ENCODE measurements at places on chromosomes 5 and 9.

DNA sequence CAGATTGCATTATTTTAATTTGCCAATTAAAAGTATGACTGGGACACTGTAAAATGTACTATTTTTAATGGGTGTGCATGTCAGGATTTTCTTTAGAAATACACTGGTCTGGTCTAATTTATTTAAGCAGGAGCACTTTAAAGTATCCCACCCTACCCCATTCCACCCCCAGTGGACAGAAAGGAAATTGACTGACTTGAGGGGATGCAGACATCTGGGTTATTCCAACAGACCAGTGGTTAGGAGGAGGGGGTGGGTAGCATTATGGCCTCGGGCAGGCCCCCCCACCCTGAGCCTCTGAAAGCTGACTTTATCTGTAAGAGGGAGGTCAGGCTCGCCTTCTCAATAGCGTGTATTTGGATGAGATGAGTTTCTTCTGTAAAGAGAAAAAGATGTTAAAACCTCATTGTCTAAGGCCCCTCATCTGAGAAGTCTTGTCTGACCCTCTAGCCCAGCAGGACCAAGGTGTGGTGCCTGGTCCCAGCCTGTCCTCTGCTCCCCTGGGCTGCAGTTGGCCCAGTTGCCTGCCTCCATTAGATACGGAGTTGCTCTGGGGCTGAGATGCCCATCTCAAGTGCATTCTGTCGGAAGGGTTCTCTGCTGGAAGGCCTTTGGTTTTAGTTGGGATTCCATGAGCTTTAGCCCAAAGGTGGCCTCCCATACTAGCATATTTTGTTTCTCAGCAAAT lies 4.4 kb downstream of the HNRNPAB start:
- no peak for DNase-seq

DNA sequence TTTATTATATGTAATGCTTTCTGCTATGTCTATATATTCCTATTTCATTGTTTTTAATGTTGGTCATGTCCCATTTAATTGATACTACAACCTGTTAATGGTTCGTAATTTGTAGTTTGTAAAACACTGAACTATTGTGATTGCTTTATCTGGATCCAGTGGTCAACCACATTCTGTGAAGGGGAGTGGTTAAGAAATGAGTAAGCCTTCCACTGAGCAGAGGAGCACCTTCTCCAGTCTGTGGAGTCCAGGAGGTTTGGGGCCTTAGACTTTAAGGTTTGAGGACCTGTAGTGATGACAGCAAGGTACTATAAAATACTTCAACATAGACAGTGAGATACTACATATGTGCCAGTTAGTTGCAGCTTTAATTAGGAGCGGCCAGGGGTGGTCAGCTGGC lies 67.7 kb upstream of the RAD23B start:
- DNase-seq = no peak

DNA sequence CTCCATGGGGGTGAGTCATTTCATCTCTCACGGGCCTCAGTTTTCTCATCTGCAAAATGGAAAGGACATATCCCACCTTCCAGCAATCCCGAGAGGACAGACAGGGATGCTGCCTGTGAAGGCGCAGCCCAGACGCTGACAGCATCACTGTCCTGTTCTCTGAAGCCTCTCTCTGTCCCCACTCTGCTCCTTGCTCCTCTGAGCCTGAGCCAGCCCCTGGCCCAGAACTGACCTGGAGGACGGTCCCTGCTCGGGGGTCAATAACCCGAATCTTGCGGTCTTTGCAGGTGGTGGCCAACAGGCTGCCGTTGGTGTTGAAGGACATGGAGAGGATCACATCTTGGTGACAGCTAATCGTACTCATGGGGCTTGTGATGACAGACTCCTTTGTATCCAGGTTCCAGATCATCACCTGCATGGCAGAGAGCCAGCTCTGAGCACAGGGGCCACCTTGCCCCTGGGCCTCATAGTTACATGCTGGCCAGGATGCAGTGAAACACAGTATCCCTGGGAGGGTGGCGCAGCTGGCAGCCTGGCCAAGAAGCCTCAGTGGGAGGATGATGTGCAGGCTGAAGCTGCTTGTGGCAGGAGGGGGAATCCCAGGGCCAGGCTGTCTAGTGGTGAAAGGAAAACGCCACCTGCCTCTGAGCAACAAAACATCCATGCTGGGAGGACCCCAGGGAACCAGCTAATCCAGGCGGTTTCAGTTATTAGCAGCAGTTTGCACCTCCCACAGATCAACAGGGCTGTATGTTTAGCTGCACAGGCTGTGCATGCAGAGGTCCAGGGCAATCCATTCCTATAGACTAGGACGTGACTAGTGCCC lies 14.0 kb upstream of the TRIM14 start:
- DNase-seq = no peak

DNA sequence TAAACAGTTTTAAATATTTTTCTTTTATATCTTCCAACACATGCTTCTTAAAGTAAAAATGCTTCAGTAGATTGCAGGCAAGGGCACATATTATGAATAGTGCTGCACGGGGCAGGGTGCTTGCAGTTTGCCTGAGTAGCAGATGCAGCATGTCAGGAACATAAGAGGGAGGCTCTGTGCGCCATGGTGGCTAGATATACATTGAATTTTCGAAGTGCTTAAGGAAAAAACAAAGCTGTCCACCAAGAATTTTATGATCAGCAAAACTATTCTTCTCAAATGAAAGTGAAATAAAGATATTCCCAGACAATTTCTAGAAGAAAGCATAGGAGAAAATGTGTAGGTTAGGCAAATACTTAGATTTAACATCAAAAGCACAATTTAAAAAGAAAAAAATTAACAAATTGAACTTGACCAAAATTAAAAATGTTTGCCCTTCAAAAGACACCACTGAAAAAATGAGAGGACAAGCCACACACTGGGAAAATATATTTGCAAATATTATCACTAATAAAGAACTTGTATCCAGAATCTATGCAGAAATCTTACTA lies 213.2 kb downstream of the NR3C1 start:
- DNase-seq = no peak

- DNase-seq = no peak
These were observed 11.7 kb downstream of the TSPAN17 start for GRCh38 chr5:176658817-176659511.

DNA sequence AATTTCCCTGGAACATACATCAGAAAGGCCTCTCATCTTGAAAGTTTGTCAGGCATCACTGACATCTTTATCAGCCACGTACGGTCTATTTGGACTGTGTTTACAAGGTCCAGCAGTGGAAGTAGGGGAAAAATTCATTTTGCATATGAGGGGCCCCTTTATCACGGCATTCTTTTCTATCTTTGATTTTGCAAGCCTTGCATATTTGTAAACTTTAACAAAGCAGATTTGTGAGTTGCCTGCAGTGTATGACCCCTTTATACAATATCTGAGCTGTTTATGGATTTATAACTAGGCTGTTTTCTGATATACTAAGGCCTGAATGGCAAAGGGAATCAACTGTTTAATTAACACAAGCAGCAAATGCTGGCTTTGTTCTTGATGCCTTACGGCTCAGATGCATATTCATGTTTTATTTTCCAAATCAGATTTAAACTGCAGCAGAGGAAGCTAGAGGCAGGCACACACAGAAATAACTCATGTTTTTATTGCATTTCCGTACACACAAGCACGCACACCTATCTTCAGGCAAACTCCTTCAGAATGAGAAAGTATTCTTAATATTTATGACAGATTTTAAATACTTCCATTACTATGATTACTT lies 61.1 kb downstream of the CD180 start:
- no peak for DNase-seq

DNA sequence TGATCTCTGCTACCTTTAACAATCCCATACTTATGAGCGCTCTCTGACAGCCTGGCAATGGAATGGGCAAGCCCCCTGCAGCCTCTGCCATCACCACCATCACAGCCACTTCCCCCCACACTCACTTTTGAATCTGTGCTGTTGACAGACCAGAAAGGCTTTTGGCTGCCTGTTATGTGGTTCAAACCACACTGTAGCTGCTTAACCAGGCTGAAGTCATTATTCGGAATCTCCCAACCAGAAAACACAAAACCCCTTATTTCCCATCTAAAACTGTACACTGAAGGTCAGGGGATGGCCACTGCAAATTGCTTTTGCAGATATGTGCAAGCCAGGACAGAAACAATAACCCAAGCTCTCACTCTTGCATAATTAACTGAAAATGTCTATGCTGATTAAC lies 35.8 kb downstream of the PTCH1 start:
- no peak for DNase-seq

DNA sequence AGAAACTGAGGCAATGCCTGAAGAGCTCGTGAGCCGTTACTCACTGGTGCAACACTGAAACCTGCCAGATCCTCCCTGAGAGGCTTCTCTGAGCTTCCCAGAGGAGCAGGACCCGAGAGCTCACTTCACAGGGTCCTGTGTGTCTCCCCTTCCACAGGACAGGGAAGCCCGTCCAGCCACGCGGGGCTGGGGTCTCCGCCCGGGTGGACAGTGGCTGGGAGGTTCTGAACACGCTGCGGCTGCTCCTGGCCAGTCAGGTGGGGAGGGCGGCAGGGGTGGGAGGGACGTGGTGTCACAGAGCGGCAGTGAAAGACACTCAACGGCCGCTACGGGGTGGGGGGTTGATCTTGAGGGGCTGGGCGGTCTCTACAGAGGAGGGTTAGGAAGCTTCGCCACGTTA lies 290 bp upstream of the ZDHHC11 start:
- DNase-seq = no peak

- no peak for DNase-seq
These were observed 5.1 kb downstream of the LIFR start for GRCh38 chr5:38551030-38552017.

DNA sequence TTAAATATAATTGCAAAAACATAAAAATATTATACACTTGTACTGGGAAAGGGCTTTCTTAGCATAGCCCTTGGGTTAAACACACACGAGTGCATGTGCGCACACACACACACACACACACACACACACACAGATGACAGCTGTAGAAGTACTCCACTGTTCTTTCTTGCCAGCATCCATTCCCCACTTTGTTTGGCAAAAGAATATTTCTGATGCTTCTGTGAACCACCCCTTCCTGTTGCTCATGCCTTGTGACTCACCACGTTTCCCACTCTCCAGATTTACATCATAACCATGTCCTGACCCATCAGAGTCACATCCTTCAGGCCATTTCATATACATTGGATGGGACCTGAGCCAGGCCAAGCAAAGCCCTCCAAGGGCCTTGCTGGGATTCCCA lies 280.1 kb downstream of the DNAH5 start:
- DNase-seq = no peak

DNA sequence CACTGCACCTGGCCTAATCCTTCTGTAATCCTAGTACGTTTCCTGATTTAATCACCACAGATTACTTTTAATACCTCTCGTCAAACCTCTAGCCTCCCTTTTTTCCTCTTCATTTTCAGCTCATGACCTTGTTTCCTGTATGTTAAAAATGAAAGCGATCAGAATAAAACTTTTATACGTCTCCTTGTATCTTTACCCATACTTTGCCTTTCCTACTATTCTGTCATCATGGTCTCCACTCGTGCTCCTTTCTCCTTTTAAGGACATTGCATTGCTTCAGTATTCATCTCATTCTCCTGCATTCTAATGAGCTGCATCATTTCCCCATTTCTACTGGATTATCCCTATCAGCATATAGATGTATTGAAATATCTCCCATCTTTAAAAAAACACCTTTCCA lies 8.5 kb downstream of the CDC42SE2 start:
- no peak for DNase-seq

DNA sequence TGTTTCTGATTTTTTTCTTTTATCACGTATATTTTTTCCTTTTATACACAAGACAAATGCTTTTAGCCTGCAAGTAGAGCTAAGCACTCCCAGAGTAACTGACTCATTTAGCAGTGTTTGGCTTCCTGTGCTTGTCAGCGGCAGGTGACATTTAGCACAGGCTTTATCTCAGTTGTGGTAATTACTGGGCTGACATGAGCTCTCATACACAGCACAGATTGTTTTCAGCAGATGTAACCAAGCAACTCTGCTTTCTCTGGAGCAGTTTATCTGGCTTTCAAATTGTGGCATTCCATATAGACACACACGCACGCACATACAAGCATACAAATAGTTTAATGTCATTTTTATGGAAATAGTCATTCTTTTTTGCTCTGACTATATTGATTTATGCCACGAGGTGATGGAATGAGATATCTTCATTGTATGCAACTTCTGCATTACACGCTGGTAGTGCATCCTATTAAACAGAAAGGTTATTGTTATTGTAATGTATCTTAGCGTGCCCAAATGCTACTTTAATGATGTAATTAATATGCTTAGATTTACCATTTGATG lies 379.0 kb upstream of the GRAMD2B start:
- peak; percentile 64 for DNase-seq

- no peak for DNase-seq
These were observed 82.6 kb downstream of the MRPS27 start for GRCh38 chr5:72237415-72237814.

- no peak for DNase-seq
These were observed 30.1 kb downstream of the GALNT10 start for GRCh38 chr5:154220625-154221024.

- DNase-seq = no peak
These were observed 104.5 kb upstream of the NUDT12 start for GRCh38 chr5:103667068-103667467.

DNA sequence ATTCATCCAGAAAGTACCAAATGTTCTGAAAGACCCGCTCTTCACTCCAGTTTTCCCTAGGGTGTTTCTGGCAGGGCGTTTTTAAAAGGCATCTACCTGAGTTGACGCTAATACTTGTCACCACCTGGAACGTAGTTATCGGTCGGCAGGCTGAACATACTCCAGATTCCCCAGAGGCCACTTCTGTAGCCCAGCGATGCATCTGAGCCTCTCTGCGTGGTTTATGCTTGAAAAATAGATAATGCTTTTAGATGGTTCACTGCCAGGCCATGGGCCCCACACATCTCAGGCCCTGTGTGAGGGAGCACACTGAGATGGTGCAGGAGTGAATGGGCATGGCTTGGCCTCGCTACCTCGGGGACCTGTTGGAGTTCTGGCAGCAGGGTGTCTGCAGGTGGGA lies 33.0 kb upstream of the NCS1 start:
- no peak for DNase-seq

GRCh38 chr5:73490088-73490487 lies 8.2 kb upstream of the BTF3 start:
- no peak for DNase-seq

DNA sequence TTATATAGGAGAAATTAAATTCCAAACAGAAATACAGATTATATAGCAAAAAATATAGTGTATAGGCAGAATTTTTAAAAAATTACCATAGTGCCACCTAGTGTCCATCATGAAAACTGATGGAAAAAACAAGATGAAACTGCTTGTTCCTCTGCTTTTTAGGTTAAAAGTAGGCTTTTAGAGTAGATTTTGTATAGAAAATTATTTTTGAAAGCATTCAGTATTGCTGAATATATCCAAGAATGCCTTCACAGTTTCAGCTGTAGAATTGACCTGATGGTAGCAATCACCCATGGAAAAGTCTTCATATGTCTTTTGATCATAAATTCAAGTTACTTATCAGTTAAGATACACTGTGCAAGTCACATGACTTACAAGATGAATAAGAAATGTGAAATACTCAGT lies 19.7 kb downstream of the RIOK2 start:
- no peak for DNase-seq

DNA sequence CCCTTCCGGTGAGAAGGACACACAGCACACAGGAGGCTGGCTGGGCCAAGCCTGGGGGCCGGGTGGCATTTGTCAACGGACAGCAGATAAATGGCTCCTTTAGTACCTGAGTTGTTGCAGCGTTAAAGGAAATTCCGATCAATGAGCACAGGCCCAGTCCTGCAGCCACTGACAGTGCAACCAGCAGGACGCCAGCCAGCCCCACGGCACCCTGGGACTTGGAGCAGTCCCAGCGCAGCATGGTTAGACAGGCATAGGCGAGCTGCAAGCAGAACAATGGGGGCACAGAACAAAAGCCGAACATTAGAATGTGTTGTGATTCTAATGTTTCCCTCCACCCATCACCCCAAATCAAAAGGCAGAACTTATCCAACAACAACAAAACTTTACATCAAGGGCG lies 39.3 kb downstream of the PTCH1 start:
- DNase-seq = no peak
